ENCODE measurements at places on chromosomes 6 and 20. TPM values are rescaled to one million over a fixed set of nuclear protein-coding genes. Genes with fewer than 3 reads are reported as not detected.
A peak's percentile ranks its signal among the peaks of the same experiment; 100 is the strongest.

- DNase-seq = no peak
- peaks cover 7% of the 10 kb centered on the region for H3K4me1 ChIP-seq
- H3K27ac ChIP-seq = no peak overlapping the region
- no peak overlapping the region for H3K4me3 ChIP-seq
- H3K27me3 ChIP-seq = no peaks in the 10 kb centered on the region
These were observed 789.2 kb upstream of the SLC35B3 start for GRCh38 chr6:9224539-9224938.

DNA sequence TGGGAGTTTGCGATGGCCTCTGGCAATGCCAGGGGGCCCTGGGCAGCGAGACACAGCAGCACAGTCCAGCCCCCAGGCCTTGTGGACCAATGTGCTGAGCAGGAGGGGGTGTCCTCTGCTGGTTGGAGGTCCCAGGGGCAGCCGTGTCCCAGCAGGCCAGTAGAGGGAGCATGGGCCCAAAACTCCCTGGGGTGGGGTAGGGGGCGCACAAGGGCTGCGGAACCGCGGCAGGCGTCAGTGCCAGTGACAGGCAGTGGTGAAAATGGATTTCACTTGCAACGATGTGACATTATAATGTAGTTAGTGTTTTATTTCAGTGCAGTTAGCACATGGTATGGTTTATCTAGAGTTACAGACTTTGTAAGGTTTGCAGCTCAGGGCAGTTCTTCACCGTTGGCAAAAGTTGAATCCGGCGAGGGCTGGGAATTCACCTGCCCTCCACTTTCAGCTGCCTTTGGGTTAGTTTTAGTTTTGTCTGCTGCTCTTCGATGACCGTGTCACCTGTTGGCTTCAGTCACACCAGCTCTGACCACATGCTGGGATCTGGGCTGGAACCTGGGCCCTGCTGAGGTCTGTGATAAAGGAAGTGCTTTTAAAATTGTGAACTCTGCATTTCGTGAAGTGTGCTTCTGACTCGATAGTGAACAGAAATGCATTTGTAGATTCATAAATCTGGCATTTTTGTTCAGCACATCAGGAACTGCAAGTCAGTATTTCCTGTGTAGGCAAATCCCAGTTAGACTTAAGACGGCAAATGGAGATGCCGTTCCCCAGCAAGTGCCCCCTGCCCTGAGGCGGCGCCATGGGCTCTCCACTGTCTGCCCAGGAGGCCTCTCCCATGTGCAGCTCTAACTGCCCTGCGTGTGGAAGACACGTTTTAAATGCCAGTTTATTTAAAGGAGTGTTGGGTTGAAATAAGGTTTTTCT, 46.8 kb downstream of the PYGB start:
- no peaks in the 10 kb centered on the region for H3K27me3 ChIP-seq
- no peak overlapping the region for H3K27ac ChIP-seq
- no peak overlapping the region for H3K4me3 ChIP-seq

GRCh38 chr6:105815661-105816555, 270.2 kb upstream of the PRDM1 start:
- H3K36me3 ChIP-seq = no peaks in the 10 kb centered on the region
- H3K4me1 ChIP-seq = no peaks in the 10 kb centered on the region
- peaks cover 5% of the 10 kb centered on the region for H3K27me3 ChIP-seq
- H3K27ac ChIP-seq = no peak overlapping the region

- H3K27ac ChIP-seq = no peak overlapping the region
- peaks cover 6% of the 10 kb centered on the region for H3K27me3 ChIP-seq
- no peaks in the 10 kb centered on the region for H3K36me3 ChIP-seq
- no peak overlapping the region for H3K4me3 ChIP-seq
- DNase-seq = peak; percentile 62
These were observed 4.6 kb downstream of the OR2H2 start for GRCh38 chr6:29589423-29590048.

DNA sequence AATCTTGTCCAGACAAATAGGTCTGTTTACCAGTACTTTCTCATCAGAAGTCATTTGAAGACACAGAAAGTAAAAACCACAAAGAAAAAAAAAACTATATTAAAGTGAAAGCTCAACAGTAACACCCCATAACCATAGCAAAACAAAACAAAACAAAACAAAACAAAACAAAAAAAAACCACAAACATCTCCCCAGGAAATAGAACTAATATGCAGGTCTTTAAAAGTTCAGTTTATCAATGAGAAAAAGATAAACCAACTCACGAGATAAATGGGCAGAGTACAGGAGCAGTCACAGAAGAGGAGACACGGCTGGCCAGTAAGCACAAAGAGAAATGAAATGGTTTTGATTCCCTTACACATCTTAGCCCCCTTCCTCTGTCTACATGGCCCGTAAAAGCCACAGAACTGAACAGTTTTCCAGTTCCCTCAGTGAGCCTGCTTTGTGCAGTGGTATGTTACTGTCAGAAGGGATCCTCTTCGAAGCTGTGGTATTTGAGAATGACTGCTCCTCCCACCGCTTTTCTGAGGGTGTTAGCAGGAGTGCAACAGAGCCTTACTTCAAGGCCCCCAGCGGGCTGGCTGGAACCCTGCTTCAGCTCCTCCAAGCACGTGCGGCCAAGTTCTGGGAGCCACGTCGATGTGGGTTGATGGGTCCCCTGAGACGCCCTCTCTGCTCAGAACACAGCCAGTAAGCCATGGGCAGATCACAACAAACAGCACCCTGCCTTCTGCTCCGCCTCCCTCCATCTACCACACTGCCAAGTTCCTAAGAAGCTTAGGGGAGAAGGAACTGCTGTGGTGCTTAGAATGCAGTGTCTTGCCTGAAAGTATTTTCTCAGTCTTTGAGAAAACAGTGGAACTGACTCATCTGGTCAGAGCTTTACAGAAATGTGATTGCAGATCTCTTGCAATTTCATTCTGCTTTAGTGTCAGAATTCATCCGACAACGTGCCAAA, 14.0 kb downstream of the UST start:
- H3K27me3 ChIP-seq = no peaks in the 10 kb centered on the region
- H3K4me3 ChIP-seq = no peak overlapping the region

GRCh38 chr6:14659841-14660240, 542.3 kb downstream of the CD83 start:
- H3K4me3 ChIP-seq = no peak overlapping the region
- H3K4me1 ChIP-seq = peaks cover 18% of the 10 kb centered on the region
- H3K27ac ChIP-seq = no peak overlapping the region
- no peaks in the 10 kb centered on the region for H3K27me3 ChIP-seq
- no peak for DNase-seq

- no peak overlapping the region for H3K27ac ChIP-seq
- DNase-seq = peak; percentile 72
- no peaks in the 10 kb centered on the region for H3K4me1 ChIP-seq
- H3K36me3 ChIP-seq = no peaks in the 10 kb centered on the region
- H3K27me3 ChIP-seq = no peaks in the 10 kb centered on the region
- H3K4me3 ChIP-seq = no peak overlapping the region
These were observed 17.9 kb upstream of the CCDC170 start for GRCh38 chr6:151475653-151476523.

DNA sequence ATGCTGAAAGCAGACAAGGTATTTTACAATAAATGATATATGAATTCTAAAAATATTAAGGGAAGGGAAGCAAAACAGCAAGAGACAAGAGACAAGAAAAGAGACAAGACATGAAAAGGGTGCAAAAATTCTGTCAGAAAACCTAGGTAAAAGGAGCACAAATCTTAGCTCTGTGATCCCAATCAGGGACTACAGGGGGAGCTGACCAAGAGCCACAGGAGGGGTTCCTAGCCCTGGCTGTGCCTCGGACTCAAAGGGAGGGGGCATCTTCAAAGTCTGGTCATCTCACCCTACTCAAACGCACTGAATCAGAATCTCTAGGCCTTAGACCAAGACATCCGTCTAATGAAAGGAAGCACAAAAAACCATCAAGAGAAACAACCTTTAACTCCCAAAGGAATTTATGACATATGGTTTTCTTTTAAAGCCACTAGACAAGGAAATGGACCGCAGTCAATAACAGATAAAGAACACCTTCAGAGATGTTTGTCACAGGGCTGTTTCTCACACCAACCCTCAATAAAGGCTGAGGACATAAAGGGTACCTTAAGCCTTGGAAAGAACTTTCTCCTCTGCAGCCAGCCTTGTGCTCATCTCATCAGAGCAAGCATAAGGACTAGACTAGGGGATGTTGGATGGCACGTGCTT, 130.4 kb upstream of the CDYL start:
- DNase-seq = no peak
- H3K27ac ChIP-seq = no peak overlapping the region
- no peaks in the 10 kb centered on the region for H3K36me3 ChIP-seq
- H3K4me1 ChIP-seq = peaks cover 5% of the 10 kb centered on the region
- no peak overlapping the region for H3K4me3 ChIP-seq

DNA sequence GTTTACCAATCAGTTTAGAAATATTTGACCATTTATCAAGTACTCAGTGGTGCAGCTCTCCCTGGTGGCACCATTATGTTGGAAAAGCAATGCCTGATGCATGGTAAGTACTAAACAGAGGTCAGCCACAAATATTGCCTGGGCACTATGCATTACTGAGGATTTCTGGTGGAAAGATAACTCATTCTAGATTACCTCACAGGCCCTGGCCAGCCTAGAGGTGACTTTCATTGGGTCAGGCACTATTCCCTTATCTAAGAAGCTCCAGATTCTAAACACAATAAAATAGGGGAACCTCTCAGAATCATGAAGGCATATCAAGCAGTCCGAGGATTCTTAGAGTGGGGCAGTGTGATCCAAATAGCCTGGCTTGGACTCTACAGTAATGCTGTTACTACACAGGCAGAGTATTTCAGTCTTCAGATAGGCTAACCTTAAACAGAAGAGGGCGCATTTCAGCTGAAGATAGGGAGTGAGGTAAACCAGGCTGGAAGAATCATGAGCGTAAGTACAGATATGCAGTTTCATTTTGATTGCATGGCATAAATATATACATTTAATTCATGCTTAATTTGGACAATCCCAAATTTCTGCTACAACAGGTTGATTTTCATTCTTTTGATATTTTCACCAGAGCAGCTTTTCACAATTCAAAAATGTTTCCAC, 12.1 kb downstream of the LGSN start:
- no peaks in the 10 kb centered on the region for H3K4me1 ChIP-seq
- no peaks in the 10 kb centered on the region for H3K36me3 ChIP-seq
- DNase-seq = peak; percentile 59
- H3K27me3 ChIP-seq = no peaks in the 10 kb centered on the region
- no peak overlapping the region for H3K4me3 ChIP-seq
- H3K27ac ChIP-seq = no peak overlapping the region

GRCh38 chr20:57223648-57224489, 42.6 kb downstream of the BMP7 start:
- no peaks in the 10 kb centered on the region for H3K36me3 ChIP-seq
- no peak overlapping the region for H3K27ac ChIP-seq
- peaks cover 13% of the 10 kb centered on the region for H3K4me1 ChIP-seq
- H3K27me3 ChIP-seq = no peaks in the 10 kb centered on the region

- H3K4me3 ChIP-seq = no peak overlapping the region
- H3K27me3 ChIP-seq = no peaks in the 10 kb centered on the region
- peak overlapping the region; percentile 85 for H3K27ac ChIP-seq
These were observed 21.0 kb downstream of the PPARD start for GRCh38 chr6:35363293-35363750.

DNA sequence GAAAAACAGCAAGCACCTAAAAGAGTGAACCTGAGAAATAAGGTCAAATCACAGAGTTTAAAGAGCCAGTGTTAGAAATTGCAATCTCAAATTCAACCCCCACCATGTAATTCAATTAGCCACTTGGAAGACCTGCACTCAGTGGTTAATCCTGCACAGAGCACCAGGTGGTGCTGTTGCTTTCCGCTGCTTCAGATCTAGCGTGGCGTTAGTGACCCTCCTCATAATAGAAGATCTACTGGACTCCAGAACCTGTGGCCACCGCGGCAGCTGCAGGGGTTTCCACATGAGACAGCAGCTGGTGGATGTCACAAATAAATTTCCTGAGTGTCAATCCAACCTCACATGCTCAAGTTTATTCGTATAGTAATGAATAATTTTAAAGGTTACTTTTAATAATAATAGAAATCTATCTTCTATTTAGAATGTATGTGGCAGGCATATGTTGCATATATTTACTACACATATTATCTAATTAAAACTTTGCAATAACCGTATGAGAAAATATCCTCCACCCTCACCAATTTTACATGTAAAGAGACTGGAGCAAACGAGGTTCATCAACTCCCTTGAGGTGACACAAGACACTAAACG, 84.4 kb downstream of the SYNE1 start:
- peak; percentile 80 for DNase-seq
- H3K27me3 ChIP-seq = no peaks in the 10 kb centered on the region
- H3K27ac ChIP-seq = no peak overlapping the region
- H3K4me3 ChIP-seq = no peak overlapping the region

- H3K4me3 ChIP-seq = no peak overlapping the region
- H3K36me3 ChIP-seq = no peaks in the 10 kb centered on the region
- DNase-seq = no peak
- no peak overlapping the region for H3K27ac ChIP-seq
These were observed 24.4 kb downstream of the DCBLD1 start for GRCh38 chr6:117506907-117507306.

- H3K36me3 ChIP-seq = peaks cover 74% of the 10 kb centered on the region
- no peaks in the 10 kb centered on the region for H3K4me1 ChIP-seq
- peak; percentile 15 for DNase-seq
- no peak overlapping the region for H3K27ac ChIP-seq
These were observed 27.0 kb downstream of the RPRD1B start for GRCh38 chr20:38060536-38060935.

DNA sequence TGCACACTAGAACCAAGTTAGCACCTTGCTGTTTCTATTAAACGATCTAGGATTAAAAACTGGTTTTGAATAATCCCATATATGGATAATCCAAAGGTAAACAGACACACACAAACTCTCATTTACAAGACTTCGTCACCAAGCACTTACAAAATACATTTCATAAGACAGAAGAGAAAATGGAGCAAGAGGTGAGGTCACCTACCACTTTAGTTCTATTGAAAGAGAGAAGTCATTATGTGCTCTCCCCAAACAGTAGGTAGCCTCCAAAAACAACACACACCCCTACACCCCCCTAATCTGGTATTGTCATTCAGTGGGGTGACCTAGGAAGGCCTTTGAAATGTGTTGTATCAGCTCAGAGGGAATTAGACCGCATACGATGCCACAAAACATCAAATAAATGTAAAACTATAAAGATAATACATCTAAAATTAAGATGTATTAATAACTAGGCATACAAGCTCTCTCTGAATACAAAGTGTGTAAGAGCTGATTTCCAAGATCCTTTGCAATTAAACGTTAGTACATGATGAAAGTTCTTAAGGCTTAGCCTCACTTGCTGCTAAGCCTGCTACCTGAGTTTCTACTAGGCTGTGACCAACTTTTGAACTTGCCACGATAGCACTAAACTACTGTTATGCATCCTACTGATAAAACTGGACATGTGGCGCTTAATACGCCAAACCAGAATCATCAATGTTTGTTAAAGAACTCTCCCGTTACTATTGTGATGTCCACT, 1.6 kb downstream of the SRPK1 start:
- H3K27me3 ChIP-seq = no peaks in the 10 kb centered on the region
- H3K27ac ChIP-seq = peak overlapping the region; percentile 62
- no peak for DNase-seq
- peaks cover 17% of the 10 kb centered on the region for H3K4me1 ChIP-seq
- H3K4me3 ChIP-seq = peak overlapping the region; percentile 88

Gene CDH26
- 0.58 TPM for total RNA-seq

Gene ADGRG6
- total RNA-seq = 0.49 TPM

Gene FYN
- total RNA-seq = 46.7 TPM

Gene SIRPD
- total RNA-seq = not detected

Gene SLC32A1
- total RNA-seq = not detected

Gene SLC17A1
- total RNA-seq = not detected

Gene BEND3
- 10.9 TPM for total RNA-seq

Gene SEMG1
- total RNA-seq = 2.1 TPM

Gene DNAH8
- not detected for total RNA-seq

Gene FHL5
- total RNA-seq = not detected

Gene OR2B6
- 0.32 TPM for total RNA-seq

Gene CALHM6
- not detected for total RNA-seq

Gene FAM209B
- 0.81 TPM for total RNA-seq

Gene CNR1
- total RNA-seq = not detected
